Pericardium fibroblast (primary cell): ENCODE measurements at places on chromosomes 11 and 22. TPM values are rescaled to one million over a fixed set of nuclear protein-coding genes. Genes with fewer than 3 reads are reported as not detected.

PCNX3 gene
- total RNA-seq, result 29.4 and 35.4 TPM in 2 replicates

KCTD14 gene
- total RNA-seq, result 0.26 and 2.6 TPM in 2 replicates

GNG3 gene
- not detected in 2 replicates for total RNA-seq

WNT11 gene
- total RNA-seq, result 0.51 and 6.0 TPM in 2 replicates

CARD10 gene
- total RNA-seq, result 5.6 and 9.1 TPM in 2 replicates

SCO2 gene
- 1.3 and 2.5 TPM in 2 replicates for total RNA-seq

SEPTIN3 gene
- total RNA-seq, result 0.35 TPM in 1 of 2 replicates, not detected in the other

IGF2 gene
- total RNA-seq, result 539 and 549 TPM in 2 replicates

OR2AG2 gene
- not detected in 2 replicates for total RNA-seq

SYNGR1 gene
- total RNA-seq, result 10.7 and 14.9 TPM in 2 replicates

OR52I1 gene
- total RNA-seq, result not detected in 2 replicates

LRRC32 gene
- total RNA-seq, result 36.2 and 95.5 TPM in 2 replicates

C11orf87 gene
- 0.12 TPM in 1 of 2 replicates, not detected in the other for total RNA-seq

WT1 gene
- 17.4 and 30.3 TPM in 2 replicates for total RNA-seq

MN1 gene
- 37.7 and 43.8 TPM in 2 replicates for total RNA-seq

RFPL1 gene
- not detected in 2 replicates for total RNA-seq

DGAT2 gene
- total RNA-seq, result 0.70 and 8.5 TPM in 2 replicates

PRR33 gene
- total RNA-seq, result not detected in 2 replicates

EHF gene
- 0.09 TPM in 1 of 2 replicates, not detected in the other for total RNA-seq

GPR137 gene
- 25.4 and 32.1 TPM in 2 replicates for total RNA-seq

KCNJ11 gene
- total RNA-seq, result not detected in 2 replicates

SHANK3 gene
- 2.5 and 3.8 TPM in 2 replicates for total RNA-seq

CALCA gene
- total RNA-seq, result 0.93 TPM in 1 of 2 replicates, not detected in the other

MAJIN gene
- total RNA-seq, result not detected in 2 replicates

MRGPRX4 gene
- not detected in 2 replicates for total RNA-seq

MYOD1 gene
- total RNA-seq, result 0.51 TPM in 1 of 2 replicates, not detected in the other

JAML gene
- not detected in 2 replicates for total RNA-seq

TMPRSS5 gene
- not detected in 2 replicates for total RNA-seq

SIAE gene
- total RNA-seq, result 20.9 and 25.6 TPM in 2 replicates
